T-helper 9 cell (primary cell): ENCODE measurements at places on chromosomes 3 and 15.

GRCh38 chr3:173733029-173733652, 335.6 kb downstream of the NLGN1 start:
- DNase-seq: no peak

DNA sequence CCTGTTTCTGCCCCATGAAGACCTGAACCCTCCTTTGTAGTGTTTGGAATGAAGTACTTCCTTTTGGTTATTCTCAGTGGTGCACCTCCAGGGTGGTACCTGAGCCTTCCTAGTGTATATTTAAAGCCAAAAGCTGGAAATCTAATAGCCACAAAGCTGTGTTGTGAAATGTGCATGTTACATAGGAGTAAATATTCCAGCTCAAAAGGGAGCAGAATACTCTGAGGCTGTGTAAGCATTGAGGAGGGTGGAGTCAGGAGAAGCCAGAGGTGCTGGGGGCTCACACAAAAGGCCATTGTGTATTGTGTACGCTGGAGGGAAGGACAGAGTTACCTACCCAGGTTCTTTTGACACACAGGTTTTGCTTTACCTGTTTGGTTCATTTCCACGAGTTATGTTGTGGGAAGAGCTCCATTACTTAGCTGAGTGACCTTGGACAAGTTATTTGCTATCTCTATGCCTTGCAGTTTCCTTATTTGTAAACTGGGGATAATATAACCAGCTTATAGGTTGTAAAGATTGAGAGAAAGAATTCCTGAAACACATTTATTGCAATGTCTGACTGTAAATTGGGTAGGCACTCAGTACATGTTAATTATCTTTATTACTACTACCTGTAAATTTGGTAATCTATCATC, 24.7 kb downstream of the GPR171 start:
- DNase-seq: no peak

DNA sequence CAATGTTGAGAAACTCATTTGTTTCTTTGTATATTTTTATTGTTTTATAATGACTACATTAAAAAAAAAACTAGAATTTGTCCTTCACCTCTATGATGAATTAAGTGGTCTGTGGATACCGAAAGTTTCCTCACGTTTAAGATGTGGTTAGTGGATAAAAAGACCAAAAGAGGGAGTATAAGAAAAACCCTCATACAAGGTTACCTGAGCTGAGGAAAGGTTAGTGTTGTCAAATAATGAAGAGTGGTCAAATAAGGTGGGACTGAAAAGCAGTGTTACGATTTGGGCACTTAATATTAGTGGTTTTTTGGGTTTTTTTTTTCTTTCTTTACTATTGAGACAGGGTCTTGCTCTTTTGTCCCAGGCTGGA, 21.2 kb downstream of the RASA2 start:
- no peak for DNase-seq

DNA sequence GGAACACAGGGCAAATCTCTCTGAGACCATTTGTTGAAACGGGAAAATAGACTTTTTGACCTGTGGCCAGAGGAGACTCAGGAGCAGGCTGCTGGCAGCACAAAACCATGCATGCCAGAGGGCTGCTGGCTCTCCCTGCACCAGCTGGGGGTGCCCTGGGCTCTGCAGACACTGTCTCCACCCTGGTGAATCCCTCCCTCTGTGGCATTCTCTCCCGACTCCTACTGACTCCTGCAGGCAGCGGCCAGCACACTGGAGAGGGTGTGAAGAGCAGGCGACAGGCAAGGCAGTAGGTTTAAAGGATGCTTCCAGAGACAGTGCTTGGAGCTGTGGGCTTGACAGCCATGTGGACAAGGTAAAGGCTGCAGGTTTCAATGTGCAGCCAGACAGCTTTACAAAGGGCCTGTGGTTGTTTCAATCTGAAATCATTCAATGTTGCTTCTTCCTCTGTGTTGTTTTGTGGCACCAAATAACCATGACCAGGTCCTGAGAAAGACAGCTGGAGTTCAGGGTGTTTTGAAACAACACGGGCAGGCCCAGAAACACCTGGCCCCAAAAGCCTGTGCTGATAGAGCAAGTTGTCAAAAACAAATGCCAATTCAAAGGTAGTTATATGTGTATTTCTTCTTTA, 431.0 kb upstream of the ATP10A start:
- no peak for DNase-seq

- no peak for DNase-seq
Measured at GRCh38 chr3:127124120-127124519, 68.8 kb upstream of the PRR23E start.

DNA sequence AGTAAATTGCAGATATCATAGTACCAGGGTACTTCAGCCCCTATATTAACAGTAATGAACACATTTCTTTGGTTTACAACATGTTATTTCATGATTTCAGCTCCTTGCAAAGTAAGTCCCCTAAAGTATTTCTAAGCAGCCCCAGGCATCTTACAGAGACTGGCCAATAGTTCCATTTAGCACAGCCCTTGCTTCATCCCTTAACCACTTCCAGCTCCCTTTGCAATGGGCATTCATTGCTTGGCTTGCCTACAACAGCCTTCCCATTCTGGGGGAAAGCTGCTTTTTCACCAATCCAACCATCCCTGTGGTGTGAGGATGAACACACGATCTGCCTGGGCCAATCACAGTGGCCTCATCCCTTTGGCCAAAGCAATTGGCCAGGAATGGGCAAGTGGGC, 67.2 kb upstream of the XCR1 start:
- DNase-seq: no peak

- no peak for DNase-seq
Measured at GRCh38 chr15:28955993-28956421, 70.2 kb downstream of the APBA2 start.

DNA sequence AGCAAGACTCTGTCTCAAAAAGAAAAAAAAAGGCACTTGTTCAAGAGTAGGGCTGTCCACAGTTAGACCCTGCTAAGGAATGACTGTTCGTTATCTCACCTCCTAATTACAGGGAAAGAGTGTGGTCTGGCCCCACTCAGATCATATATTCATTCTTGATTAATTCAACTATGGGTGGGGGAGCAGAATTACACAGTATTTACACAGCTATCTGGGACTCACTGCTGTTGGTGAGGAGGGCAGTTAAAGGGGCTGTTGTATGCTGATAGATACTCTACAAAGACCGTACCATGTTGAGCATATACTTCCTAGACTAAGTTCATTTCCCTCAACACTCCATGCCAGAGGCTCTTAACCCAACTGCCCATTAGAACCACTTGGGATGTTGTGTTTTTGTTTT, 3.8 kb upstream of the ZNF620 start:
- DNase-seq: no peak

DNA sequence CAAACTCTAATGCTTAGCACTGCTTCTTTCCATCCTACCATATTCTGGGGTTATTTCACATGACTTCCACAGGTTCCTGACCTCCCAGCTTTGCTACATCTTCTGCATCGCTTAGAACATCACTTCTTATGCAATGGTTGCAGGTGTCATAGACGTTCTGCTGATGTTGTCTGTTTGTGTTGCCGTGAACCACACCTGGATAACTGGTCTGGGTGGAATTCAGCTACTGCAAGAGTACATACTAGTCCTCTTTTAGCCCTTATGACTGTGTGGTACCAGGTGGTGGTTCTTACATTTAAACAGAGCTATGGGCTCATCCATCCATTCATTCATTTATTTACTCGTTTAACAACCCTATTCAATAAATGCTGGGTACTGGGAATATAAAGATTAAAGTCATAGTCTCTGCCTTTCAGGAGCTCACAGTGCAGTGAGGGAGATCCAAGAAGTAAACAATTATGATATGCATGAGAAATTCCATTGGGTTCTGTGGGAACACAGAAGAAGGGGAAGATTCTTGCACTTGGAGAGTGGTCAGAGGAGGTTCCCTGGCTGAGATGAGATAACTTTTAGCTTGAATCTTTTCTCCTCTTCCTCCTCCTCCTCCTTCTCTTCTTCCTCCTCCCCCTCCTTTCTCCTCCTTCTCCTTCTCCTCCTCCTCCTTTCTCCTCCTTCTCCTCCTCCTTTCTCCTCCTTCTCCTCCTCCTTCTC, 30.8 kb downstream of the TMEM45A start:
- DNase-seq: no peak

- no peak for DNase-seq
Measured at GRCh38 chr3:42886294-42886822, 10.7 kb upstream of the CYP8B1 start.
